NCI-H1417 treated with DMSO at 0.1 percent for 48 hours (cell line): ENCODE measurements at places on chromosomes 5 and 9.

- DNase-seq: no peak
Measured at GRCh38 chr9:101968392-101968791, 229.9 kb upstream of the GRIN3A start.

- no peak for DNase-seq
Measured at GRCh38 chr9:98811051-98811650, 3.7 kb downstream of the GALNT12 start.

DNA sequence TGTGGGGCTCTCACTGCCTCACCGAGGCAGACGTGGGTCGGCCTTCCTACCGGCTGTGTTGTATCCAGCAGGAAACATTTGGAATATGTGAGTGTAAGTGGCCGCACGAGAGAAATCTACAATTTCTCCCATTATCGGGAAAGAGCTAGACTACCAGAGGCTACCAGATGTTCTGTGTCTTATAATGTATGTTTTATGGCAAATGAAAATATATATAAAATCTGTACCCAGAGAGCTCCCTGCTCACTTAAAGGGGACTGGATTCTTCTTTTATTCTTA is 69.5 kb upstream of the PITX1 start:
- no peak for DNase-seq

- no peak for DNase-seq
Measured at GRCh38 chr5:104325356-104325755, 762.8 kb upstream of the NUDT12 start.

DNA sequence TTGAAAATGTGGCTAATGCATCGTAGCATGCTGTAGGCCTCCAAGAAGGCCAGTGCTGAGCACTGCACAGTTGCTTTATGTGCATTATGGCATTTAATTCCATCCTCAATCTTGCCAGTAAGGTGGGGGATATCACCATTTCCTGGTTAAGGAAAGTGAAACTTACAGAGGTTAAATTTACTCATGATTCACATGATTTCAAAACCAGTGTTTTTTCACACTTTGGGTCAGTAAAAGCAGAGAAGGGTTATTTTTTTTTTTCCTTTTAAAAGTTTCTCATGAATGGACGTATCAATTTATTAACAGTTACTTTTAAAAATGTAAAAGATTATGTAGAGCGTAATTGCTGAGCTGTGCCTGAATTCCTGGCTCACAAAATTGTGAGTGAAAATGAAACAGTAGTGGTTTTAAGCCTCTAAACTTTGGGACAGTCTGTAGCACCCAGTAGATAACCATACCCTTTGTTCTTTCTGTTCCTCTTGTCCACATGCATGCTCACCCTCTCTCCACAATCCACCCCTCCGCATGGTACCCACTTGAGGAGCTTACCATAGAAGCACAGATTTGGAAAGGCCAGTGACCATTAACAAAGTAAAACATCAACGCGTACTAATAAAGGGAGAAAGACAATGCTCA is 21.2 kb downstream of the MAST4 start:
- DNase-seq: no peak

GRCh38 chr9:8640761-8641160 is 841.2 kb upstream of the DMAC1 start:
- DNase-seq: no peak

- no peak for DNase-seq
Measured at GRCh38 chr5:21783074-21783679, 1070.0 kb downstream of the CDH12 start.

- no peak for DNase-seq
Measured at GRCh38 chr5:139383275-139383992, at the start of gene SLC23A1. SLC23A1 (minus strand) TSS chr5:139383297; CDS start chr5:139383253, 44 bp downstream.

GRCh38 chr5:158483281-158483860 is 616.3 kb downstream of the EBF1 start:
- DNase-seq: no peak

DNA sequence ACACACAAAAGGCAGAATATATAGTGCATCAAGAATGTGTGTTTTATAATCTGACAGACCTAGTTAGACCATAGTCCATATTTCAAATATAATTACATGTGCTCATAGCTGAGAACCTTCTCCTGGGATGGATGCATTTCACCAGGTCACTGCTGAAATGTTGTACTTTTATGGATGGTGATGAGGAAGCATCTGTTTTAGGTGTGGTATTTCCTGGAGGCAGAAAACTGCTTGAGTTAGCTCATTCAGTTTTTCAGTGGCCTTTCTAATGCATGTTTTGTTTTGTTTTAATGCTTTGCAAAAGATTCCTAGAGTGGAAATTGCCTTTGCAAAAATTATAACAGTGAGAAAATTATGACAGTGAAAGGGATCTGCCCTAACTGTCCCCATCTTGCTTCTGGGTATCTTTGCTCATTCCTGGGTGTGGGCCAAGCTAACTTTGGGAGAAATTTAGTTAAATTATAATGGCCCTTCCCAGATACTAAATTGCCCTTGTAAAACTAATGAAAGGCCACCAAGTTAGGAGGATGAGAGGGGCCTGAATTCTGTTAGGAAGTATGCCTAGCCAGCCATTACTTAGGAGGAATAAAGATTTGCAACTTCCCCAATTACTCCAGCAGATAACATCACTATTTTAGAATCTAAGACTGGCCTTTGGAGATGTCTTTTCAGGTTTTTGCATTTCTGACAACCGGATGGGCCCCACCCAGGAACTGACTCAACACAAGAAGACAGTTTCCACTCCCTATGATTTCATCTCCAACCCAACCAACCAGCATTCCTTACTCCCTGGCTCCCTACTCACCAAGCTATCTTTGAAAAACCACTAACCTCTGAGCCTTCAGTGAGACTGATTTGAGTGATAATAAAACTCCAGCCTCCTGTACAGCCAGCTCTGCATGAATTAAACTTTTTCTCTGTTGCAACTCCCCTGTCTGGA is 7.0 kb upstream of the IL12B start:
- DNase-seq: no peak

DNA sequence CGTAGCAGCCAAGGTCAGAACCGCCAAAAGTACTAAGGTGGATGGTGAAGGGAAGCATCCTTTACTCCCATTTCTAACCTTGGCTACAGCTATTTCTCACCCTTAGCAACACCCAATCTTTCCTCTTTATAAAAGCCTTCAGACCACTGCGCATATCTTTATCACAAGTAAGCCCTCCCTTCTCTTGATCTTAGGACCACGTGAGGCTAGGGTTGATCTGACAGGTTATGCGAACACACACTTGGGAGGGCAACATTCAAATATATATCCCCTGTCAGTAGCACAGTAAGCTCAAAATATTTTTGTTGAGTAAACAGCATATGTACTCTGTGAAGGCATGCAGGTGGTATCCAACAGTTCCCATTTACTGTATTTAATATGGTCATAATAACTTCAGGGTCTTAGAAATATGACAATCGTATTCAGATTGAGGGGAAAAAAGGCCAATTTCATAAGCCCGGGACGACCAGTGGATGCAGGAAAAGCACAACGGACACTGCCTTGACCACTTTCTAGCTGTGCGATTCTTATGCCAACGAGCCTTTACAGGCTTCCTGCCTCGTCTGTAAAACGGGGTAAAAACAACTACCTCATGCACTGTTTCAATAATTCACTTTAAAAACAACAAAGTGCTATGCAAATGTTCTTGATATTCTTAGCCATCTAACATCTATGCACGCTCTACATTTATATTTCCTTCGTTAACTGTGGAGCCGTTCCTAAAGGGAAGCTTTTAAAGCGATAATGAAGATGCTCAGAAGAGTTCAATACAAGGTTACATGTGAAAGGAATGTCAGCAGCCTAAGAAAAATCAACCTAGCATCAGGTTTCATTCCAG is 1.3 kb downstream of the ARSB start:
- no peak for DNase-seq

- no peak for DNase-seq
Measured at GRCh38 chr5:136193322-136193935, 467 bp upstream of the SMIM32 start.

- no peak for DNase-seq
Measured at GRCh38 chr9:133436681-133437080, 14.5 kb downstream of the ADAMTS13 start.

DNA sequence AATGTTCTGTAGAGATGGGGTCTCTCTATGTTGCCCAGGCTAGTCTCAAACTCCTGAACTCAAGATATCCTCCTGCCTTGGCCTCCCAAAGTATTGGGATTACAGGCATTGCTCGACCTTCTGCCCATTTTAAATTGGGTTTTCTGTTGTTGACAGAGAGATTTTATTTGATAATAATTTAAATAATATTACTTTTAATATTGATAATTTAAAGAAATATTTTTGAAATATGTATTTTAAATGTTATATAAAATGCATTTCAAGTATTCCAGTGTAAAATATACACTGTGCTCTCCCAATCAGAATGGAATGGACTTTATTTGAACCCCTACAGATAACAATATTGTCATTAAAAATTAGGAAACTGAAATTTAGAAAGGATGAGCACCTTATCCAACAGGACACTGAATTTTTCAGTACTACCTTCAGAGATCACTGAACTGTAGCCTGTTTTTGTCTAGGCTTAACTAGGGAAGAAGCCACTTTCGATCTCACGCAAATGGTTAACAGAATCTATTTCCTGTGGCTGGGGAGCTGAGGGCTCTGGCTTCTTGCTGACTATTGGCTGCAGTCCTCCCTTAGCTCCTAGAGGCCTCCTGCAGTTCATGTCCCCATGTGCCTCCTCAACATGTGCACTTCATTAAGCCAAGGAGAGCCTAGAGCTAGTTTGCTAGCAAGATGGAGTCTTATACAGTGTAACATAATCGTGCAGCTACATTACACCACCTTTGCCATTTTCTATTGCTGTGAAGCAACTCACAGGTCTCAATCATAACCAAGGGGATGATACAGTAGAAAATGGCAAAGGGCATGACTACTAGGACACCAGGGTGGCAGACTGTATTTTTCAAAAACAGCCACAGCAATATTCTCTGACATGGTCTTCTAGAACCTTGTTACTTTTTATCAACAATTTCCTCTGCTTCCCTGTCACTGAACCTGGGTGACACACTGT is 150.0 kb downstream of the CDC42SE2 start:
- DNase-seq: no peak

DNA sequence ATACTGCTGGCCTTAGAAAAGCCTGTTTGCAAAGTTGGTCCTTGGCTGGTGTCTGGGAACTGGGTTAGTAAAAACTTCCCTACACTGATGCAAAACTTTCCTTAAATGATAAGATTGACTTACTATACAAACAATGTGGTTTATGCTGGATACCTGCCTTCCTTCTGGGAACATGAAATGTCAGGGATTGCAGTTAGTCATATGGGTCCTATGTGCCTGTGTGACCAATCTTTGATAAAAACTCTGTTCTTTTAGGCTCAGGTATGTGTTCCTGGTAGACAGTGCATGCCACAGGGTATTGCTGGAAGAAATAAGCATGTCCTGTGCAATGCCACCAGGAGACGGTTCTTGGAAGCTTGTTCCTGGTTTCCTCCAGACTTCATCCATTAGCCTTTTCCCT is 173.3 kb downstream of the RMI1 start:
- no peak for DNase-seq

DNA sequence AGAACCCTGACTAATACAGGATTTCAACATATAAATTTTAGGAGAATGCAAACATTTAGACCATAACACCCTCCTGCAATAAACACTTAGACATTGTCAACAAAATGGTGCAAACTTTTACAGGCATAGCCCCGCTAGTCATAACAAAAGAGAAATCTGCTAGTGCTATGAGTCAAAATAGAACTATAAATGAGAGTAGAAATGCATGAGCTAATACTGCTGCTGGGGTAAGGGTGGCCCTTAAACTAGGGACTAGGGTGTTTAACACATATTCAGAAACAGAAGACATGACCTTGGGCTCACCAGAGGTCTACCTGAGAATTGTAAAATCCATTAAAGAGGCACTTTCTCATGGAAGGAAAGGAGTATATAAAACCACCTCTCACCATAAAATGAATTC is 131.6 kb downstream of the TLR4 start:
- no peak for DNase-seq

DNA sequence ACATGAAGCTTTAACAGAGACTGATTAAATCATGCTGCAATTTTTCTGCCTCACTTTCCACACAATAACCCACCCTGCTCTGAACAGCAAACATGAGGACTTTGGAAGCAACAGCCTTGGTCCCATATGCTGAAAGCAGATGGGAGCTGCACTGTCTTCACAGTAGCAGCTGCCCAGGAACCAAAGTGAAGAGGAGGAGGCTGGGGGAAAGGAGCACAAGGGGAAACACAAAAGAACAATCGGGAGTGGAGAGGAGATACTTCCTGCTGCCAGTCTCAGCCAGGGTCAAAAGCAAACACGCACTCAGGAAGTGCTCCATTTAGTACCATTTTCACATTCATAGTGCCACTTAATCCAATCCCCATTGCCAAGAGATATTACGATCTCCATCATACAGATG is 183.3 kb upstream of the PUM3 start:
- DNase-seq: no peak

DNA sequence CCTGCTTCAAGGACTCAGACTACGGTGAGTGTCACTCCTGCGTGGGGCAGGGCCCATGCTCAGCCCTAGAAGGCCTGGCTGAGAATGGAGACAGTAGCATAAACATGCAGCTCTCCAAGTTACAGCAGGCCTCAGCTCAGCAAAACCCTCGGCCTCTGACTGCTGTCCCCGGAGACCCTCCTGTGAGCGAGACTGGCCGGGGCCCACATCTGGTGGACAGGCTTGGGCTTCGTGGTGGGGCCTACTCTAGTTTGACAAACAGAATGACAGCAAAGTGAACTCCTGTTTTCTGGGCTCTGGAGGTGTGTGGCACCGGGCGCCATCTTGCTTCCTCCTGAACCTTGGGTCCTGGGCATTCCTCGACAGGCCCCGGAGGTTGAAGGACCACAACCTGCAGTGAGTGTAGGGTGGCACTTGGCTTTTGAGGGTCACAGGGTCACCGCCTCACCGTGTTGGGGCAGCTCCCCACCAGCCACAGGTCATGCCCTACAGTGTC is 97.5 kb downstream of the PHF2 start:
- DNase-seq: no peak

DNA sequence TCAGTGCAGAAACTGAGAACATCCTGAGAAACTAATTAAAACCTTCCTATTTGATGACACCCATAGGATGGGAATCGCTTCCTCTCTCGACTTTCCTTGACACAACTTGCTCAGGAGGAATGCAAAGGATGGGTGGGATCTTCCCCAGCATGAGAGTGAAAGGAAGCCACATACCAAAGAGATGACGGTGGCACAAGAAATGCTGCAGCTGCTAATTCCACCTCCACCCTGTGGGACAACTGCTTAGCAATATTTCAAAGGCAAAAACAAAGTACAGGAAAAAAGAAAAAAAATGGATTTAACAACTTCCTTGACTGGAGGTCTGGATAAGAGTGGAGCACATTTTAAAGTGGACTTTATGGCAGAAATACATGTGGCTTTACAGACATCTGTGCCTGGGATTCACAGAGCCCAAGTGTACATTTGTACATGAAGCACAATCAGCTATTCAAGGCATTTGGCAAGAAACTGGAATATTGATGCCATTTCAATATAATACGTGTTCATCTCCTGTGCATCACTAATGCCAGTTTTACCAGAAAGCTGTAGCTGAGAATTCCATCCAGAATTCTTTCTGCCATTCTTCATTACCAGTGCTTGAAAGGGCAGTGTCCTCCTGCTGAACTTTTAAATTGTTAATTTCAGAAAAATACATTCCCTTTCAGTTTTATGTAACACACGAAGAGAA is 359.2 kb upstream of the ACTBL2 start:
- no peak for DNase-seq

GRCh38 chr9:37540634-37541033 is 35.5 kb downstream of the FBXO10 start:
- DNase-seq: no peak

- no peak for DNase-seq
Measured at GRCh38 chr5:130727830-130728229, 437.2 kb downstream of the HINT1 start.
